ENCODE measurements at places on chromosomes 6 and 20. TPM values are rescaled to one million over a fixed set of nuclear protein-coding genes. Genes with fewer than 3 reads are reported as not detected.

GRCh38 chr6:33589392-33589730 is 9.3 kb upstream of the BAK1 start:
- no peak for DNase-seq
- H3K36me3 ChIP-seq, result no peaks in the 10 kb centered on the region
- H3K4me1 ChIP-seq, result peaks cover 42% of the 10 kb centered on the region

- no peaks in the 10 kb centered on the region for H3K27me3 ChIP-seq
- no peak overlapping the region for H3K27ac ChIP-seq
- H3K36me3 ChIP-seq, result no peaks in the 10 kb centered on the region
- no peak for DNase-seq
- H3K4me1 ChIP-seq, result no peaks in the 10 kb centered on the region
- H3K4me3 ChIP-seq, result peak overlapping the region; percentile 68
These were observed 55.6 kb upstream of the FOXC1 start for GRCh38 chr6:1554141-1554475.

DNA sequence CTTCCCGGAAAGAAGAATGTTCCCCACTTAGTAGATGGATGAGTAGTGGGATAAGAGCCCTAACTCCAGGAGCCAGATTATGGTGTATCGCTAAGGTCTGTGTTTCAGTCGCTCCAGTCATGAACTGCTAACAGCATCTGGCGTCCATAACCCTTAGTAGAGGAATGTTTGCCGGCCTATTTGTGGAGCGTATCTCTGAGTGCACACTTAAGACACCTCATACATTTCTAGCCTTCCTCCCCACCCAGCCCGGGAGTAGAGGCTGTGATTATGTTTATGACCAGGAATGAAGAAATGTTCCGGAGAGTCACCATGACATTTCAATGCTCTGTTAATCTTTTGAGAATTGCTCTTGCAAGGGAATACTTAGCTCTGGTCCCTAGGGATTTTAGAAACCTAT is 251.1 kb upstream of the SOX4 start:
- H3K4me3 ChIP-seq, result no peak overlapping the region
- H3K27me3 ChIP-seq, result no peaks in the 10 kb centered on the region
- H3K27ac ChIP-seq, result no peak overlapping the region
- DNase-seq, result no peak
- no peaks in the 10 kb centered on the region for H3K4me1 ChIP-seq

- H3K27me3 ChIP-seq, result no peaks in the 10 kb centered on the region
- no peaks in the 10 kb centered on the region for H3K36me3 ChIP-seq
These were observed 47.3 kb upstream of the LRFN2 start for GRCh38 chr6:40634429-40634828.

DNA sequence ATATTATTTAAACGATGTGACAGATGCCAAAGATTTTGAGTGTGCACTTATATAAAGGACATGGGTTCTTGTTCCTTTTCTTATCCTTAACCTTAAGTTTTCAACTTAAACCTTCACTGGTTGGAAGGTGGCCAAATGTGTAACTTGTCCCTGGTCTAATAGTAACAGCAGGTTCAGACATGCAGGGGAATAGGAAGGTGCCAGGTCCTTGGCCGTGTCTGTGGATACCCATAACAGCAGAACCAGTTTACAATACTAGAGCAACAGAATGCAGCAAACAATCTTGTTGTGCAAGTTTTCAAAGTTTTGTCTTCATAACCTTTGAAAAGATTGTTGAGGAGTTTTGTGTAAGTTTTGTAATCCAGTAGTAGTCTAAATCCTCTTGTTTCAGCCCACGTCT is 4.4 kb downstream of the MYB start:
- no peak for DNase-seq
- H3K4me1 ChIP-seq, result no peaks in the 10 kb centered on the region
- no peaks in the 10 kb centered on the region for H3K36me3 ChIP-seq
- no peak overlapping the region for H3K27ac ChIP-seq
- H3K27me3 ChIP-seq, result peaks cover 5% of the 10 kb centered on the region

GRCh38 chr20:20333866-20334265 is 34.0 kb upstream of the INSM1 start:
- H3K4me1 ChIP-seq, result no peaks in the 10 kb centered on the region
- H3K27ac ChIP-seq, result no peak overlapping the region
- H3K27me3 ChIP-seq, result no peaks in the 10 kb centered on the region
- no peak overlapping the region for H3K4me3 ChIP-seq

RFX6 gene
- total RNA-seq, result not detected

Data from kidney (tissue), 22 donors.